Activated CD4-positive, CD25-positive, alpha-beta regulatory T cell treated with anti-CD3 and anti-CD28 coated beads, Interleukin-2, amount 50 U/mL, for 24 hours (primary cell): ENCODE measurements at places on chromosomes 16 and 17.

GRCh38 chr16:50301626-50302471, 35.5 kb downstream of the ADCY7 start:
- ATAC-seq, result no peak

GRCh38 chr17:9646546-9646885, 1.2 kb downstream of the USP43 start:
- no peak for ATAC-seq

- ATAC-seq, result peak; percentile 58
These were observed 28.6 kb downstream of the SLC38A8 start for GRCh38 chr16:84013787-84014569.

DNA sequence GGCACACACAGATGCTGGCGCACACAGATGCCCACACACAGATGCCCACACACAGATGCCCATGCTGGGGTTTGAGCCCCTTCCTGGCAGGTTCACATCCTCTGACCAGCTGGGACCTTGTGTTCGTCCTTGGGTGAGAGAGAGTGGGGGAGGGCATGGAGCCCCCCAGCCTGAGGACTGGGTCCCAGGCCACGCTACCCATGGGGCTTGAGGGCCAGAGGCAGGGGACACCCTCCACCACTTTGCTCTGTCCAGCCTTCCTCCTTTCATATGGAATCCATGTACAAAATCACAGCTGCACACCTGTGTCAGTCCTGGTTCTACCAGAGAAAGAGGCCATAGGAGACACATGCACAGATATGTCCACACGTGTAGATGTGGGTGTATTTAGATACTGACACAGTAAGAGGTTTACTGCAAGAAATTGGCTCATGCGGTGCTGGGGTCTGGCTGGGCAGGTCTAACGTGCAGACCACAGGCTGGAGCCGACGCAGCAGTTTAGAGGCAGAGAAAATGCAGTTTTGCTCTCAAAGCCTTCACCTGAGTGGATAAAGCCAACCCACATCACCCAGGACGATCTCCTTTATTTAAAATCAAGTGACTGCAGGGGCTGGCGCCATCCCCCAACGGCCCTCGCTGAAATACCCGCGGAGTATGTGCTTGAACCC, 10.8 kb downstream of the SLC22A31 start:
- ATAC-seq, result no peak

DNA sequence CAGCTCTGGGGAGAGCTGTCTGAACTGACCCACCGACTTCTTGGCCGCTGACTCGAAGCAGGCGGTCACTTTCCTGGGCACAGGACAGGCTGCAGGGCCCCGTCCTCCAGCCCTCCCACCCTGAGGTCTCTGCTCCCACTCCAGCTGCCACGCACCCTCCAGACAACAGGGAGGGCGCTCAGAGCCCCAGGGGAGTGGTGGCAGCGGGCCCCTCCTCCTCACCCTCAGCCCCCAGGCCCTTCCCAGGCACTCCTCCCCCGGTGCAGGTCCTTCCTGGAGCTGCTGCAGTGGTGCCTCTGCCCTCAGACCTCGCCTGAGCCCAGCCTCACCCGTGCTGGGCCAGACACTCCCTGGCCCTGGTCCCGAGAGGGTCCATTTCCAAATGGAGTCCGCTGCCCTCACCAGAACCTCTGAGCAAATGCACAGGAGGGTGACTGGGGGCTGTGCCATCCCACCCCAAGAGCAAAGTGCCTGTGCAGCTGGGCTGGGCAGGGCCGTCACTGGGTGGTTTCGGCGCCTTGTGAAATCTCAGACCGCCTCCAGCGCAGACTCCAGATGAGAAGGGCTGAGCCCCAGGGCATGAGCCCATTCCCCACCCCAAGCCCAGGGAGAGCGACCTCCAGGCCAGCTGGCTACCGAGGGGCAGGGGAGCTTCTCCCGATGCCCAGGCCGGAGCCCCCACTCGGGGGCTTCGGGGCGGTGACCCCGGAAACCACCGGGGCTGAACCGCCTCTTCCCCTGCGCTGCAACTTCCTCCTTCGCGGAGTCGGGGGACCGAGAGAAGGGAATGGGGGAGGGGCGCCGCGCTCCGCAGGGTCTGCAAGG, 717 bp downstream of the CYBA start:
- no peak for ATAC-seq

GRCh38 chr17:68694791-68695485, 93.8 kb upstream of the FAM20A start:
- no peak for ATAC-seq

GRCh38 chr17:41009301-41009760, 403 bp upstream of the KRTAP3-1 start:
- ATAC-seq, result no peak

- ATAC-seq, result no peak
These were observed 154.2 kb upstream of the GSE1 start for GRCh38 chr16:85458968-85459367.

DNA sequence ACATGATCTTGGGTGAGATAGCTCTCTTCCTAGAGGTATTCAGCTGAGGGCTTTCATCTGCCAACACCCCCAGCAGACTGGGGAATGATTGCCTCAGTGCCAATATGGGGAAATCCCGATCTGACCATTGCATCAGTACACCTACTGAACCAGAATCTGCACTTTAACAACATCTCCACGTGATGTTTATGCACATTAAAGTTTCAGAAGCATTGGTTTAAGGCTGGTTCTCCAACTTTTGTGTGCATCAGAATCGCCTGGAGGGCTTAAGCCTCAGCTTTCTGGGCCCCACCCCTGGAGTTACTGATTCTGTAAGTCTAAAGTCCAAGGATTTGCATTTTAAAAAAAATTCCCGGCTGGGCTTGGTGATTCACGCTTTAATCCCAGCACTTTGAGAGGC, 123.6 kb upstream of the MED13 start:
- ATAC-seq, result no peak

GRCh38 chr16:30979170-30980022, 5.6 kb upstream of the HSD3B7 start:
- ATAC-seq, result no peak

DNA sequence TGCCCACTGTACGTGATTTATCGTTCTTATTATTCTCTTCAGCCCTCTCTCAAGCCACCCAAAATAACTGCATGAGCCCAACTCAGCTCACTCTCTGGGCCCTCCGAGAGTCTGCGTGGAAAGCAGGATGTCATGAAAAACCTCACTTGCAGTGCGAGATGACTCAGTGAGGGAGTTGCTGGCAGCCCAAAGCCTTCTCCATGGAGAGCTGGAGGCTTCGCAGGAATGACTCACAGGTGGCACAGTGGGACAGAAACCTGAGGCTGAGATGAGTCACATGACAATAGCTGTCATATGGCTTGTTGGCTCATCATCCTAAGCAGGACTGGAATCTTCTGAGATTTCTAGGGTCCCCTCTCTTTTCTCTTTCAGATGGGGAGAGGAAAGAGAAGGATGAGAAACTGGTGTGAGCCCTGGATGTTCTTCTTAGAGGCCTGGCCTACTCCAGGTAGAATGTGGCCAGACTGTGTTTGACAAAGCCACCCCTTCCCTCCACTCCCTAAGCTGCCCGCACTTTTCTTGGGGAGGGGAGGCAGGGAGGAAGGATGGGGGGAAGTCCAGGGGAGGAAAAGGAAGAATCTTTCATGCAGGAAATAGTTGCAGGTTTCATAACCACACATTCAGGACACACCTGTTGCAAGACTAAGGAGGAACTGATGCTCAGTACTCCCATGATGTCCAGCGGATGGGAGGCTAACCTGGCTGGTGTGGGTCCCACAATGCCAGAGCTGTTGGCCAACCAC, 160.6 kb upstream of the RPL38 start:
- ATAC-seq, result peak; percentile 88

- ATAC-seq, result no peak
These were observed 13.6 kb upstream of the TMEM220 start for GRCh38 chr17:10743316-10744009.

- no peak for ATAC-seq
These were observed 209.5 kb downstream of the AATF start for GRCh38 chr17:37158290-37158689.

GRCh38 chr16:27321013-27321915, 7.5 kb downstream of the IL4R start:
- ATAC-seq, result no peak

- no peak for ATAC-seq
These were observed 3.5 kb downstream of the MEFV start for GRCh38 chr16:3252967-3253366.

DNA sequence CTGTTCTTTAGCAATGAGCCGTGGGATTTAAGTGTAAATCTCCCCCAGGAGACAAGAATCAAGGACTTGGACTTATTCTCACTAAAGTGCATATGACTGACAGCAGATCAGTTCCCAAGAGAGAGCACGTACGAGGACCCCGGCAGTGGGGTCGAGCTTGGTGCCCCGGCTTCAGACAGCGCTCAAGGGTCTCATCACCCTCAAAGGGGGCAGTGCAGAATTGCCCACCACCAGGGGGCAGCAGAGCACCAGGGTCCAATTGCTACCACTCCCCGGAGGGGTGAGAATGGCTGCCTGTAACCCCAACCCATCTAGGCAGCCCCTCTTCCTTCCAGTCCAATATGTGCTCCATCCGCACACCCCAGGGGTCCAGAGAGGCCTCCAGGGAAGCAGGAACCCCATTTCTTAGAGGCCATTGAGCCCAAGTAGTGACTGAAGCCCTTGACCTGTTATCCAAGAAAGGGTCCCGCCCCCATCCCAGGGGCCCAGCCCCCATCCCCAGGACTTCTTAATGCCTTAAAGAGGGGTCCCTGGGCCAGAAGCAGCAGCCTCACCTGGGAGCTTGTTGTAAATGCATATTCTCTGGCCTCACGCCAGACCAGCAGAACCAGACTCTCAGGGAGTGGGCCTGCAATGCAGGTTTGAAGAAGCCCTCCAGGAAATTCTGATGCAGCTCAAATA, 86.1 kb downstream of the ZDHHC7 start:
- no peak for ATAC-seq

- ATAC-seq, result peak; percentile 49
These were observed 693 bp upstream of the HOXB4 start for GRCh38 chr17:48578616-48579470.

GRCh38 chr17:79461041-79461440, 149.8 kb downstream of the RBFOX3 start:
- no peak for ATAC-seq

- no peak for ATAC-seq
These were observed 30.5 kb downstream of the KSR1 start for GRCh38 chr17:27486741-27487140.

- no peak for ATAC-seq
These were observed 1.8 kb upstream of the HOXB8 start for GRCh38 chr17:48616717-48617470.

DNA sequence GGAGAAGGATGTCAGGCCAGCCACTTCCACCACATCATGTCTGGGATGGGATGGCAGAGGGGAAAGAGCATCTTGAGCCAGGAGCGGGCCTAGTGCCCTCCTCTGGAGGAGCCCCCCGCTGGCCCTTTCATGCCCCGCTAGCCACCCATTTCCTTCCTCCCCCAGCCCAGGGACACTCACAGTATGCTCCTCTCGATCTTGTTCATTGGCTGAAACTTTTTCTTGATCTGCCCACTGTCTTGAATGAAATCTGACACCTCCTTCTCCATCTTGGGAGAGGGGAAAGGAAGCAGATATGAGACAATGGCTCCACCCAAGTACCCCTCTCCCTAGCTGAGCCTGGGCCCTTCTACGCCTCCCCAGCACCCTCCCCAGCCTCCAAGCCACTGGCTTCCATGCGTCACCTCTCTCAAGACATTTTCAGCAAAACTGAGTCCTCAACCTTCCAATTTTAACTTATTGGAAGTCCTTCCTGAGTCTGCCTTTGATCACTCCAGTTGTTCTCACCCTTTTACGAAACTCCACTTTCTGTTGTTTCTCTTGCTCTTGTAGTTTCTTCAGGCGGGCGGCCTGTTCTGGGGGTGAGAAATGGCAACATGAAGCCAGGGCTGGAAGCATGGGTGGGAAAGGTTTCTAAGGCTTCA, 7.2 kb downstream of the SPAG7 start:
- ATAC-seq, result no peak

- no peak for ATAC-seq
These were observed 2.7 kb downstream of the CDK5R1 start for GRCh38 chr17:32489320-32490100.

GRCh38 chr17:8175795-8176196, 384 bp downstream of the TMEM107 start:
- no peak for ATAC-seq

GRCh38 chr16:31441956-31442355, 633 bp downstream of the ZNF843 start:
- ATAC-seq, result no peak

DNA sequence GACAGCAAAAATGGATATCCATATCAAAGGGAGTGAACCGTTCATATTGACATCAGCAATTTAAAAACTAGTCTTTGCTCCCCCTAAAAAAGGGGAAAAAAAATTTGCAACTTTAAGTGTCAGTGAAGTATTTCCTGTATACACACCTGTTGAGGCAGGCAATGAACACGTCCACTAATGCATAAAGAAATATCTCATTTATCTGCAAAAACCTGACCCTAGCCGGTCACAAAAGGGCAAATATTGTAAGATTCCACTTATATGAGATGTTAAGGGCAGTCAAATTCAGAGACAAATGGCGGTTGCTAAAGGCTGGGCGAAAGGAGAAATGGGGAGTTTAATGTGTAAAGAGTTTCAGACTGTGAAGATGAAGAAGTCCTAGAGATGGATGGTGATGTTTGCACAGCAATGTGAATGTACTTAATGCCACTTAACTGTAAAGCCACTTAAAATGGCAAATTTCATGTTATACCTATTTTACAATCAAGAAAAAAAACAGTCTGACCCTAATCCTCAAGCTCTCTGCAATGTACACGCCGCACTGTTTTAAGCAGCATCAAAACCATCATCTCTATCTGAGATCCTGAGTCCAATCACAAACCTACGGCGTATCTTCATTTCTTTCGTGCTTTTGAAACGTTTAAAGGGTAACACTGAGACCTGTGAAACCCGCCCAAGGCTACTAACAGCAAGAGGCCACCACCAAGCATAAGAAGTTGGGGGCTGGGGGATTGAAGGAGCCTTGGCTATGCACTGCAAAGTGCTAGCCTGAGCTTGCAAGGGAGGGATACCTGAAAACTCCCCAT, 1.1 kb downstream of the PARN start:
- ATAC-seq, result no peak
